ENCODE measurements at places on chromosomes 12 and 14. TPM values are rescaled to one million over a fixed set of nuclear protein-coding genes. Genes with fewer than 3 reads are reported as not detected.

Gene DNAJC22
- polyA plus RNA-seq: 30.2 TPM

Gene NUDT4
- polyA plus RNA-seq: 130 TPM

Gene CLEC4E
- 1.8 TPM for polyA plus RNA-seq

Gene SMOC1
- polyA plus RNA-seq: 1.7 TPM

Gene CLEC9A
- polyA plus RNA-seq: 0.76 TPM

Gene TGFB3
- 18.3 TPM for polyA plus RNA-seq

Gene HPD
- polyA plus RNA-seq: 2.6 TPM

Gene ESR2
- 2.0 TPM for polyA plus RNA-seq

Gene PIWIL1
- polyA plus RNA-seq: 0.78 TPM

All from left kidney (tissue), 8 donors.